ENCODE measurements at places on chromosomes 3 and 15. TPM values are rescaled to one million over a fixed set of nuclear protein-coding genes. Genes with fewer than 3 reads are reported as not detected.

- no peak for DNase-seq
These were observed 391.1 kb upstream of the MDFIC2 start for GRCh38 chr3:70703305-70704102.

DNA sequence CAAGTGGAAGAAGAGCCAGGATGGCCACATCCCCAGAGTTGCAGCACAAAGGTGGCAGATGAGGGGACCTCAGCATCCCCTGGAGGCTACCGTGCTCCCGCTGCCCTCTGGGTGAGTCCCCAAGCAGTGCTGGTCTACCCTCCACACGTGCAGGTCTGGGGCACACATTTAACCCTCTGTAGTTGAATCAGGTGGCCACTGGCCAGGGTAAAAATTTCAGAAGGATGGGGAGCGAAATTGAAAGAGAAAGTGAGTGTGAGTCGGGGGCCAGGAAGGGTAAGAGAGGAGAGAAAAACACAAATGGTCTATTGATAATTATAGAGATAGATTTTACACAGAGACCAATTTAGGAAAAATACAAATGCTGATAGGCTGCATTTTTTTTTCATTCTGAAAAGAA, 139.5 kb upstream of the EIF1B start:
- no peak for DNase-seq

GRCh38 chr15:65305776-65306175, 1.3 kb downstream of the RNU5B-1 start:
- no peak for DNase-seq

DNA sequence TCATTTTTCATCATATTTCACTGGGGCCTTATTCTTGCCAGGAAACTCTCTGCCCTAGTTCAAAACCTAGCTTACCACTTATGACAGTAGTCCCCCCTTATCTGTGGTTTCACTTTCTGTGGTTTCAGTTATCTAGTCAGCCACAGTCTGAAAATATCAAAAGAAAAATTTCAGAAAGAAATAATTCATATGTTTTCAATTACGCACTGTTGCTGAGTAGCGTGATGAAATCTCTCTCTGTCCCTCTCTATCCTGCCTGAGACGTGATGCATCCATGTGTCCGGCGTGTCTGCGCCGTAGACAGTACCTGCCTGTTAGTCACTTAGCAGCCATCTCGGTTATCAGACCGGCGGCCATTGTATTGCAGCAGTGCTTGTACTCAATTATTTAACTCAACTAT, 369.9 kb upstream of the MCTP2 start:
- DNase-seq, result no peak

- no peak for DNase-seq
These were observed 40.6 kb downstream of the MEX3B start for GRCh38 chr15:82005239-82005638.

GOLGA6L7 gene
- not detected for total RNA-seq

ARPP19 gene
- total RNA-seq, result 30.8 TPM

ARL13B gene
- 21.6 TPM for total RNA-seq

All from G401 (cell line).